Activated T-helper 1 cell treated with anti-CD3 and anti-CD28 coated beads, Interleukin-2, amount 50 U/mL, for 16 hours (primary cell): ENCODE measurements at places on chromosomes 7 and 10.

- no peak for DNase-seq
Measured at GRCh38 chr7:73901231-73901822, 40.4 kb downstream of the TMEM270 start.

- DNase-seq, result no peak
Measured at GRCh38 chr7:79982141-79982770, 152.4 kb upstream of the GNAI1 start.

GRCh38 chr7:9761224-9761623 lies 1212.4 kb upstream of the PHF14 start:
- DNase-seq, result no peak

DNA sequence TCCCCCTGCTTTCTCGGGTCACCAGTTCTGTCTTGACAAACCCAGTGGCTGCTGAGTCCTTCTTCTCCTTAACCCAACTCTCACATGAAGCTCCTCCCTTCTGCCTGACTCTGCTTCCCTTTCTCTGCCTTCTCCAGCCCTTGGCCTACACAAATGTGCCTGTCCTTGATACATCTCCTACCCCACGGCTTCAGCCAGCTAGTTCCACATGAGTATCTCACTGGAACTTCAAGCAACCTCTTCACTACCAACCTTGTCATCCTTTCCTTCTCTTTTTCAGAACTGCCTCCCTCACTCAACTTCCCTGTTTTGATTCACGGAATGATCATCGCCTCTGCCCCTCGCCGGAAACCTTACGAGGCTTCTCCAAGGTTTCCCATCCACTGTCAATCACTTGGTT lies 55.9 kb downstream of the PDIA4 start:
- no peak for DNase-seq

GRCh38 chr10:102578782-102579181 lies 65.5 kb upstream of the TRIM8 start:
- no peak for DNase-seq

DNA sequence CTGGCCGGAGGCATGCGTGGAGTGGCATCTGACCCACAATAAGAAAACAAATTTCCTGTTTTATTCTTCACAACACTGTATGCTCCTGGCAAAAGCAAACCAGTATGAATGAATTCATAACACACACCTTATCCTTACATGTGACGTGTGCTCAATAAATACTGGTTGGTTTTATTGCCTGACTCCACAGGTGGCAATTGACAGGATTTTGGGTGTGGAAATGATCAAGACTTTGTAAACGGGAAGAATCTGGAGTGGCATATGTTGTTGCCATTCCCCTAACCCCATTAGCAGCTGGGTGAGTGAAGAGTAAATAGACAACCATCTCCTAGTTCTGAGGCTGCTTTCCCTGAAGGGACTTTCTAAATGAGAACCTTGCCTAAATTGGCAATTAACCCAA lies 215.5 kb upstream of the AOAH start:
- no peak for DNase-seq

GRCh38 chr7:158077934-158078910 lies 509.4 kb downstream of the PTPRN2 start:
- DNase-seq, result no peak

- no peak for DNase-seq
Measured at GRCh38 chr7:19376538-19376937, 231.3 kb upstream of the FERD3L start.

GRCh38 chr10:99431190-99431760 lies 851 bp upstream of the GOT1 start:
- DNase-seq, result no peak

DNA sequence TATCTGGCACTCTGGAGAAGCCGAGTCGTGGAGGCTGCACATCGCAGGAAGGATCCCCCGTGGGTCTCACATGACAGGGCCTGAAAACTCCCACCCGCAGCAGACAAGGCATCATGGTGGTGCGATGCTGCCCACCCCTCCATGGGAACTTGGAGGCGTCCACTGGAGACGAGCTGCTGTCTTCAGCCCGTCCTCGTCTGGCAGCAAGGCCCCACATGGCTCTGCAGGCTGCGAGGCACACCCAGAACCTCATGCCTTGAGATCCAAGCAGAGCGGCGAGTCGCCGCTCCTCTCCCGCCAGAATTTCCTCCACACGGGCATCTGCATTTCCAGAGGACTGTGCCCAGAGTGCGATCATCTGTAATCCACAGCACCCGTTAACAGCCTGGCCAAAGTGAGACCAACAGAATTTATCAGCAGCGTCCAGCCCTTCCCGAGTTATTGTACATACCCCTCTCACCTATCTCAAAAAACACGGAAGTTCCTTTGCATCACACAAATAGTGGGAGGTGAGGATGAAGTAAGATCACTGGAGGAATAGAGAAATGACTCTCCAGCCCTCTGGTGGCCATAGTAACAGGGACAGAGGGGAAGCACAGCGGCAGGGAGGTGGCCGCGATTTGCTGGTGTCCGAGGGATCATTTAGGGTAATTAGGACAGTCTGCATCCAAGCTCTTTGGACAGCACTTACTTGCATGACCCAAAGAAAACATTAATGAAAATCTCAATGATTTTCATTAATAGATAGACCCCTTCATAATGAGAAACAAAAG lies 292.4 kb downstream of the USP6NL start:
- no peak for DNase-seq
